Colonic mucosa (tissue), 4 donors: ENCODE measurements at places on chromosomes 11 and 22. TPM values are rescaled to one million over a fixed set of nuclear protein-coding genes. Genes with fewer than 3 reads are reported as not detected.

The PAMR1 gene
- total RNA-seq, result 4.7 TPM

DNA sequence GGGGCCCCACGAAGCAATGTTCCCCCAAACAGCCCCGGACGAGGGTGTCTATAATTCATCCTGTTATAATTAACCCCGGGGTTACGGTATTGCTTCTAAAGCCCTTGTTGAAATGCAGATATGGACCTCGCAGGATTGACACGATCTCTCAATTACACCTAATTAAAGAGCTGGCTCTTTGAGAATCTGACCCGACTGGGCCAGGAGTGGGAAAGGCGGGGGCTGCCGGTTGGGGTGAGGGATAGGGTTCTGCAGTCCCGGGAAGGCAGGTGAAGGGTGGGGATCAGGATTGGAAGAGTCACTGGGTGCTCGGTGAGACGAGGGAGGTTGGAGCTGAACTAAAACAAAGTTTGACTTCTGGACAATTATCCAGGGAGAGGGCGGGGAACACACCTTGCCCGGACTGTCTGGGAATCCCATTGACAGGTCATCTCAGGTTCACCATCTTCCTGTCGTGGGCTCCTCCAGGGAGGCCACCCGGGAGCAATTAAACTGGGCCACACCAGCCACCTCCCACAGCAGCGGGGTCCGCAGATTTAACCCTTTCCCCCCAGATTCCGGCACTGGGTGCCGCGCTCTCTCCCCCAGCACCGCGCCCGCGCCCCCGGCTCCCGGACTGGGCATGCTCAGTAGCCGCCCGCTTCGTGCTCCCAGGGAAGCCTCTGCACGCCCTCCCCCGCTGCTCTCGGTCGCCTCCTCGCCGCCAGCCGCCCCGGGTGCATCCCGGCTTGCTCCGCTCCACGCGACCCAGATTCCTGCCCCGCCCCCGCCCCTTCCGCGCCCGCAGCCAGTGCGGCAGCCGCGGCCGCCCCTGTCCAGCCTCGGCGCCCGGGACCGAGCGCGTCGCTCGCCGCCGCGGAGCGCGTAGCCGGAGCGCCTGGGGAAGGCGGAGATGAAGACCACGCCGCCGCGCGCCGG, at the start of gene ELMOD1:
Gene ELMOD1, plus strand, starts transcription at position 688 of the 918 bp plus-strand sequence. CDS start 27,043 bp downstream, outside the sequence.
- peak; percentile 29 for DNase-seq

GRCh38 chr11:13115380-13115675, 106.2 kb downstream of the RASSF10 start:
- DNase-seq, result no peak

The LRRC75B gene
- total RNA-seq, result 7.9 TPM

The TIGD3 gene
- total RNA-seq, result 0.77 TPM

The ARHGAP20 gene
- 0.74 TPM for total RNA-seq

DNA sequence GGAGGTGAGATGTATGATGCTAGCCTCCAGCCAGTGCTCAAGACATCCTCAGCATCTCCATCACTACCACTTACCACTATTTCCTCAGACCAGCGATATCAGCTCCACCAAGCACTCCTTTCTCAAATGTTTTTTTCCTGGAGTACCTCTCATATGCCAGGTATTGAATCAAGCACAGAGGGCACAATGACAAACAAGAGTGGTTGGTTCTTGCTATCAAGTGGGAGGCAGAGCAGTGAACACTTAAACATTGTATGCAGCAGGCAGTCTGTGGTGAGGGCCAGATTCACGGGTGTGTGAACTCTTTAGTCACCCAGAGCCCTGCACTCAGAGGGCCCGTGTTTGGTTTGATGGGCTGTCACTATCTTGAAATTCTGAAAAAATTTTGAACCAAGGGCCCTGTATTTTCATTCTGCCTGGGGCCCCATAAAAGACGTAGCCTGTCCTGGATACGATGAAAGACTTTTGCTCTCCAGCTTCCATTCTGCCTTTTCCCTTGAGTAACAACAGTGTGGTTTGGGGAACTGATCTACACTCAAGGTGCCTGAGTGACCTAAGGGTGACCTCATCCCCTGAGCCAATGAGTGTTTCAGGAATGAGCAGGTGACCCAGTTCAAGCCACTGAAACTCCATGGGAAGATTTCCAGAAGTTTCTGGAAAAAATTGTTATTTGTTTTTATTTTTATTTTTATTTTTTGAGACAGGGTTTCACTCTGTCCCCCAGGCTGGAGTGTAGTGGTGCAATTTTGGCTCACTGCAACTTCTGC, 348.4 kb upstream of the NARS2 start:
- no peak for DNase-seq

The POU2F3 gene
- total RNA-seq, result 0.77 TPM

The NAALADL1 gene
- 10.5 TPM for total RNA-seq

- DNase-seq, result no peak
Observed at GRCh38 chr22:37618072-37618656, 9.5 kb downstream of the GGA1 start.

DNA sequence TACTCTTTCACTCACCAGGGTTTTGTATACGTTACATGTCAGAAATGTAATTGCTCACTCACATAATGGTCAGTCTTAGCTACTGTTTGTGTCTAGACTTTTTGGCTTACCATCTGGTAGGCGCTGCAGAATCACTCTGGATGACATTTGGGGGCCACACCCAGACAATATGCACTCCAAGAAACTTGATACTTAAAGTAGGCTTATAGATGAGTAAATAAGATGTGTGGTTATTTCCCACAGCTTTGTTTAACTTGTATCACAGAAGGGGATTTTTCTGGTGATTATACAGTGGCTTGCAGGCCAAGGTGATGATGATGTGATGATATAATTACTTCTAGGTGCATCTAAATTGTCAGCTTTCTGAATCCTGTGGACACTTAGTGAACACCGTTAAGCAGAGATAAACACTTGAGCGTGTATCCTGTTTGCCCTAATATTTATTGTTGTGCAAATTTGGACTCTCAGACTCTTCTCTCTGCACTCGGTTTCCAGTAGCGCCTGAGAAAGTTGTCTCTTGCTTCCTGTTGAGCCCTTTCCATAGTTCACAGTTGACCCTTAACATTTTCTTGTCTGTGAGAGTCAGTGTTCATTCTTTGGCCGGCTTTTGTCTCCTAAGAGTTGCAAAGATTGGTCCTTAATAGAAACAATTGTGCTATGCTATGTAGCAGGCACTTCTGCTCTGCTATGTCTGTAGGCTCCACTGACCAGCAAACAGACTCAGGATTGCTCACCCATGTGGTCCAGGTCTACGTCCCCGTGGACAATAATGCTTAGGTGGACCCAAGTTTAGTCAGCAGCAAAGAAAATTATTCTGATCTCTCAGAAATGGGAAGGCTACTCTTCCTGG, 89.3 kb downstream of the PRR5L start:
- no peak for DNase-seq

GRCh38 chr11:94581926-94582325, 14.8 kb downstream of the PIWIL4 start:
- DNase-seq, result no peak

GRCh38 chr22:50446708-50447575, 27.9 kb downstream of the SBF1 start:
- no peak for DNase-seq

GRCh38 chr11:45113807-45114206, 32.6 kb upstream of the PRDM11 start:
- no peak for DNase-seq

DNA sequence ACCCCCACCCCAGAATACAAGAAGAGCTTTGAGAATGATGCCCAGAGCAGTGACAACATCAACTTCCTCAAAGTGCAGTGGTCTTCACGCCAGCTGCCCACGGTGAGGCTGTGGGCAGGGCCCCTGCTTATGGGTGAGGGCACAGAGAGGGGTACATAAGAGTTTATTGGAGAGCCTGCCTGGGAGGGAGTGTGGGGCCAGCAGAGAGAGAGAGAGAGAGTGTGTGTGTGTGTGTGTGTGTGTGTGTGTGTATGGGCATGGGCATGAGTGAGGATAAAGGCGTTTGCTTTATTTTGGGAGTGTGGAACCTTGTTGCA, 9.5 kb downstream of the PHOX2A start:
- no peak for DNase-seq

DNA sequence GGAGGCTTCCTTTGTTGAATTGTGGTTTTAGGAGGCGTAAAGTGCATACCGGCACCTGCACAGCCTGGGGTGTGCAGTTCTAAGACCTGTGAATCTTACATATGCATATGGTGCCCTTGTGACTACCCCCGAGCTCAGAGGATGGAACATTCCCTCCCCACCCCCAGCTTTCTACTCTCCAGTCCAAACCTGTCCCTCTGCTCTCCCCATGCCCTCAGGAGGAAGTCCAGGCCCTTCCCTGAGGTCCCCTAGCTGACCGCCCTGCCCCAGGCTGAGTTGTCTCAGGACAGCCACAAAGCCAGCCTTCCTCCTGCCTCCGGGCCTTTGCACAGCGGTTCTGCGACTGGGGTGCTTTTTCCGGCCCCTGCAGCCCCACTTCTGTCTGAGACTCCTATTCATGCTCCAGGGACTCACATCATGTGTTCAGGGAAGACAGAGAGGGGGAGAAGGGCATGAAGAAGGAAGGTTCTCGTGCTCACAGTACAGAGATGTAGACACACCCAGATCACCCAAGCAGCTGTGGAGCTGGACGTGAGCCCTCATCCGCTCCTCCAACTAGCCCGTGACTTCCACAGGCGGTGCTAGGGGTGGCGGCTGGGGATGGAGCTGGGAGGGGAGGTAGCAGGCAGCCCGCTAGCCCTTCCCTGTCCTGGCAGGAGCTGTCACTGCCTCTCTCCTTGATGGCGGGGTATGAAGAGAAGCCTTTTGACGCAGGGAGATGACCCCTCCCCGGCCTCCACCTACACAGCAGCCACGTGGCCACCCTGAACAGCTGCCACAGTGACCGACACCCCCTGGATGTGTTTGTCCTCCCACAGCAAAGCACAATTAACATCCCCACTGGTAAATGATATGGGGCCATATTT, 50.8 kb downstream of the FLRT1 start:
- DNase-seq, result peak; percentile 57

DNA sequence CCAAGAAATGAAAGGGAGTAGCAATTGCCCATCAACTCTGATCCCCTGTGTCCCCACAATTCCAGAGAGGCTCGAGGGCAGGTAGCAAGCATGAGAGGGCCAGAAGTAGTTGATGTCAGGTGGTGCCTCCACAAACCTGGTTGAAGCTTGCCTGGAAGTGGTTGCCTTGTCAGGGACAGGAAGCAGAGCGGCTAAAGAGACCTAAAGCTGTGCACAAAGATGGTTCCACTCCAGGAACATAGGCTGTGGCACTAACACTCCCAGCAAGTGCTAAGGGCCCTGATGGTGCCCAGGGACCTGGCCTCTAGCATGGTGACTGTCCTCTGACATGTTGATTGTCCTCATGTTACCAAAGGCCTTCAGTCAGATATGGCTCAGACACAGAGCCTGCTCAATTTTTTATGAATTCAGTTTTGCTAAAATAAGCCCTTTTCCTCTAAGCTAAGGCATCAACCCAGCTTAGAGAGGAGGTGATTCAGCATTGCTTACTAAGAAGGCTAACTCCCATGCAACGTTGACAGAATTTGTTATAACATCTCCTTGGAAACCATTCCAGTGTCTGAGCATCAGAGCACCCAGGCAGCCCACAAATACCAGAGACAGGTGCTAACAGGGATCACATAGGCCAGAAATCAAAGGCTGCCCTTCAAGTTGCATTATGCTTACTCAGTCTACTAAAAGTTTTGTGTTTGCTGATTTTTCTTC, 196.3 kb upstream of the ARHGAP20 start:
- DNase-seq, result no peak

The NRGN gene
- total RNA-seq, result 11.1 TPM

DNA sequence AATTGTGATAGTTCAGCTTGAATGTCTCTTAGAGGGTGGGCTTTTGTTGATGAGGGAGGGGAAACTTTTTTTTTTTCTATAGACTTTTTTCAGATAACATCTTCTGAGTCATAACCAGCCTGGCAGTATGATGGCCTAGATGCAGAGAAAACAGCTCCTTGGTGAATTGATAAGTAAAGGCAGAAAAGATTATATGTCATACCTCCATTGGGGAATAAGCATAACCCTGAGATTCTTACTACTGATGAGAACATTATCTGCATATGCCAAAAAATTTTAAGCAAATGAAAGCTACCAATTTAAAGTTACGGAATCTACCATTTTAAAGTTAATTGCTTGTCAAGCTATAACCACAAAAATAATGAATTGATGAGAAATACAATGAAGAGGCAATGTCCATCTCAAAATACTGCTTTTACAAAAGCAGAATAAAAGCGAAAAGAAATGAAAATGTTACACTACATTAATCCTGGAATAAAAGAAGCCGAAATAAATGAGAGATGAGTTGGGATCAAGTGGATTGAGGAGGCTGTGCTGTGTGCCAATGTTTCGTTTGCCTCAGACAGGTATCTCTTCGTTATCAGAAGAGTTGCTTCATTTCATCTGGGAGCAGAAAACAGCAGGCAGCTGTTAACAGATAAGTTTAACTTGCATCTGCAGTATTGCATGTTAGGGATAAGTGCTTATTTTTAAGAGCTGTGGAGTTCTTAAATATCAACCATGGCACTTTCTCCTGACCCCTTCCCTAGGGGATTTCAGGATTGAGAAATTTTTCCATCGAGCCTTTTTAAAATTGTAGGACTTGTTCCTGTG, 3.9 kb downstream of the MALAT1 start:
- DNase-seq, result no peak
